GM23338 (cell line): ENCODE measurements at places on chromosomes 7 and 10.

- H3K36me3 ChIP-seq: no peaks in the 10 kb centered on the region
- no peaks in the 10 kb centered on the region; the same call in 1 of the 2 replicates for H3K4me1 ChIP-seq
- H3K27me3 ChIP-seq: no peaks in the 10 kb centered on the region
- H3K27ac ChIP-seq: no peak overlapping the region
- no peak overlapping the region for H3K4me3 ChIP-seq
Observed at GRCh38 chr7:100441641-100442535, 5.6 kb upstream of the PPP1R35 start.

GRCh38 chr7:49321843-49322242 lies 397.5 kb downstream of the CDC14C start:
- no peaks in the 10 kb centered on the region for H3K27me3 ChIP-seq
- no peak overlapping the region for H3K4me3 ChIP-seq
- no peak for DNase-seq
- H3K36me3 ChIP-seq: no peaks in the 10 kb centered on the region

DNA sequence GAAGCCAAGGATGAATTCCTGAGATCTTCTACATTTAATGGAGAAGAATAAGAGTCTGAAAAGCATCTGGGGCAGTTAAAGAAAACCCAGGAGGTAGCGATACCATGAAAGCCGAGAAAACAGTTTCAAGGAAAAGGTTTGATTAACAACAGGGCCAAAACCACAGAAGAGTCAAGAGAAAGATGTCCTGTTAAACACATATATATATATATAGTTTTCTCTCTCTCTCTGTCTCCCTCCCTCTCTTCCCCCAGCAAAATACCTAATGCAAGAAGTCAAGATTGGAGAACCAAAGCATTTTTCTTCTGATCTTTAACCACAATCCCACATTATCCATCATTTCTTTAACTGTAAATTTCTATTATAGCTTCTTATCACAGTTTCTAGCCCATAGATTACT lies 261.4 kb downstream of the SNX13 start:
- no peak for DNase-seq
- H3K36me3 ChIP-seq: no peaks in the 10 kb centered on the region
- no peaks in the 10 kb centered on the region for H3K27me3 ChIP-seq
- no peak overlapping the region for H3K27ac ChIP-seq
- peaks cover 4% of the 10 kb centered on the region; the same call in 1 of the 2 replicates for H3K4me1 ChIP-seq

- no peaks in the 10 kb centered on the region for H3K36me3 ChIP-seq
- DNase-seq: no peak
- no peaks in the 10 kb centered on the region for H3K27me3 ChIP-seq
- no peak overlapping the region for H3K4me3 ChIP-seq
Observed at GRCh38 chr7:16479591-16479990, 14.1 kb upstream of the SOSTDC1 start.

DNA sequence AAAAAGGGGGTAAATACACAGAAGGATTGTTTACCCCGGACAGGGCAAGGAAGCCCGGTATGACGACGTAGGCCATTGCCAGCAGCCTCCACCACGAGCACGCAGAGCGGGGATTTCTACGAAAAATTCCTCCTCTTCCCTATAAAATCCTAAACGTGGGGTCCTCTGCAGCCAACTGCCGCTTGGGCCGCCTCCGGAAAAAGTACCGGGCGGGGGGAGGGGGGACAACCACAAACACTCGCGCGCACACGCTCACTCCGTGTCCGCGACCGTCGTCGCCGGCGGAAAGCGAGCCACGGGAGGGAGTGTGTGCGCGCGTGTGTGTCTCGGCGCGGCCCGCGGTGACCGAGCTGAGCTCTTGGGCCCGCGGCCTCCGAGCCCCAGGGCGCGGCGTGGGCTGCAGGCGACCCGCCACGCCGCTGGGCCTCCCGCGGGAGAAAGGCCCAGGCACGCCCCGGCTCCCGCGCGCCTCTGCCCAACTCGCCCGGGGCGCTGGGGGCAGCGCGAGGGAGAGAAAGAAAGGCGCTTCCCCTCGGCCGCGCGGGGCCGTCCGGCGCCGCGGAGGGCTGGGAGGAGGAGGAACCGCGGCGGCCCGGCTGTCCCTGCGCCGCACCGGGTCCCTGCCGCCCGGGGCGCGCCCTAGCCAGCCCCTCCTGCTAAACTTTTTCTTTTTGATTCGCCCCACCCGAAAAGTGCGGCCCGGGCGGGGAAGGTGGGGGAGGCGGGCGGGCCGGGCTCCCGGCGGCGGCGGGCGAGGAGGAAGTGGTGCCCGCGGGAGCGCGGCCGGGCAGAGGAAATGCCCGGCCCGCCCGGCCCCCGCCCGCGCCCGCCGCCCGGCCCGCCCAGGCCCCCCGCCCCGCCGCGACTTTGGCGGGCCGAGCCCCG lies 1.5 kb downstream of the CTBP2 start:
- peaks cover 36% of the 10 kb centered on the region for H3K4me1 ChIP-seq
- H3K4me3 ChIP-seq: peak overlapping the region; percentile 90
- no peaks in the 10 kb centered on the region for H3K36me3 ChIP-seq
- peak overlapping the region; percentile 98 for H3K27ac ChIP-seq

- H3K4me3 ChIP-seq: no peak overlapping the region
- H3K27ac ChIP-seq: no peak overlapping the region
- H3K27me3 ChIP-seq: no peaks in the 10 kb centered on the region
- H3K4me1 ChIP-seq: no peaks in the 10 kb centered on the region
- no peaks in the 10 kb centered on the region for H3K36me3 ChIP-seq
Observed at GRCh38 chr7:114141415-114141814, 222.6 kb upstream of the PPP1R3A start.

GRCh38 chr7:28356619-28357018 lies 55.7 kb upstream of the CREB5 start:
- no peaks in the 10 kb centered on the region for H3K27me3 ChIP-seq
- no peaks in the 10 kb centered on the region for H3K36me3 ChIP-seq
- H3K4me1 ChIP-seq: peaks cover 46% of the 10 kb centered on the region
- no peak overlapping the region for H3K27ac ChIP-seq
- DNase-seq: no peak
- no peak overlapping the region for H3K4me3 ChIP-seq

GRCh38 chr7:113085781-113086390 lies 741 bp downstream of the GPR85 start:
- H3K27ac ChIP-seq: no peak overlapping the region
- H3K36me3 ChIP-seq: no peaks in the 10 kb centered on the region
- peak overlapping the region; percentile 64 for H3K4me3 ChIP-seq
- DNase-seq: peak; percentile 20
- H3K27me3 ChIP-seq: peaks cover 62% of the 10 kb centered on the region
- no peaks in the 10 kb centered on the region for H3K4me1 ChIP-seq

GRCh38 chr10:48463318-48464003 lies 141.4 kb downstream of the ARHGAP22 start:
- H3K4me1 ChIP-seq: peaks cover 2% of the 10 kb centered on the region; the same call in 1 of the 2 replicates
- H3K36me3 ChIP-seq: no peaks in the 10 kb centered on the region
- H3K27ac ChIP-seq: no peak overlapping the region
- no peak for DNase-seq

DNA sequence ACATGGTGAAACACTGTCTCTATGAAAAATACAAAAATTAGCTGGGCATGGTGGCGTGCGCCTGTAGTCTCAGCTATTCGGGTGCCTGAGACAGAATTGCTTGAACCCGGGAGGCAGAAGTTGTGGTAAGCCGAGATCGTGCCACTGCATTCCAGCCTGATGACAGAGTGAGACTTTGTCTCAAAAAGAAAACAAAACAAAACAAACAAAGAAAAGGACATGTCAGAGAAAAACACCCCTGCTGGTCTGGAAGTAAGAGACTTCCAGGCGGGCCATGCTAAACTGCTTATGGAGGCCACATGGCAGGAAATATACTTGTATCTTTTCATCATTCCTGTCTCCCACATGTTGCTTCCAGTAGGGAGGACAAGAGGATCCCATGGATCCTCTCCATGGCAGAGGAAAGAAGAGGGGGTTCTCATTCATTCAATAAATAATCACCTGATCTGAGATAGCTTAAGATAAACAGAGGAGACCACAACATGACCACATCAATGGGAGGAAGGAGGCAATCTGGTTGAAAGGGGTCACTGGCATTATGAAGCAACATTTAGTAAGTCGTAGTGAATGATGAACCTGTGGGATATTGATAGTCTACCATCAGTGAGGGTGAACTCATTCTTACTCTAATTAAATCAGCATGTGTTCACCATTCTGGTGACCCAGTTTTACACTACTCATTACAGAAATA lies 60.5 kb upstream of the ZNF138 start:
- no peaks in the 10 kb centered on the region for H3K36me3 ChIP-seq
- H3K4me1 ChIP-seq: no peaks in the 10 kb centered on the region
- no peaks in the 10 kb centered on the region for H3K27me3 ChIP-seq
- no peak overlapping the region for H3K4me3 ChIP-seq

GRCh38 chr7:93737953-93738352 lies 152.6 kb downstream of the TFPI2 start:
- H3K27me3 ChIP-seq: no peaks in the 10 kb centered on the region
- no peaks in the 10 kb centered on the region for H3K36me3 ChIP-seq
- no peak for DNase-seq
- H3K4me3 ChIP-seq: no peak overlapping the region
- no peak overlapping the region for H3K27ac ChIP-seq
